HEK293T (cell line): ENCODE measurements at places on chromosomes 2 and 18.

DNA sequence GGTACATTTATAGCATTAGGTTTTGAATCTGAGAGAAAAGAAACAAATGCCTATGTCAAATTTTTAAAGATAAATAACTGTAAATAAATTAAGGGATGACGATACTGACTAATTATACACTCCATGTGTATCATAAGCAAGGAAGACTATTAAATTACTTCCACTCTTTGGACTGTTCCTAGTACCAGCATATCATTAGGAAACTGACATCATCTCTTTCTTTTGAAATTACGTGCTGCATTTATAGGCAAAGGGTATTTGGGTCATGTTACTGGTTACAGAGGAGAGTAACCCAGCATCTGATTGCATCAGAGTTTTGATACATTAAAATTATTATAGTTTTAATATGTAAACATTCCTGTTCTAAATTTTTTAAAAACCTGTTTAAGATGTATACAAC lies 309.7 kb downstream of the XIRP2 start:
- DNase-seq: no peak

DNA sequence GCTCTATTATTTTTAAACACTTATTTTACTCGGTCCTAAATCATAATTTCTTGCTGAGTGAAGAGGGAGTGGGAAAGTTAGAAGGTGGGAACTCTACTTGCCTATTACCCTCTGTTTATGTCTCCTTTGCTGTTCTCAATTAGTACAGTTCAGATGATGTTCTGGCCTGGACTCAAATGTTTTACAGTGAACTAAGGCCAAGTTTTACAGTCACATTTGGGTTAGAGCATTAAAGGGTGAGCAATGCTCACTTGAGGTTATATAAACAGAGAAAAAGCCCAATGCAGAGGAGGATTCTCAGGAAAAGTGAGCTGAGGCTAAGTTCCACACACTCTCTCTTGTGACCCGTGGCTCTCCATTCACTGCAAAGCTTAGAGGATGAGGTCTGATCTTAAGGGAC lies 52.4 kb downstream of the ITSN2 start:
- no peak for DNase-seq

DNA sequence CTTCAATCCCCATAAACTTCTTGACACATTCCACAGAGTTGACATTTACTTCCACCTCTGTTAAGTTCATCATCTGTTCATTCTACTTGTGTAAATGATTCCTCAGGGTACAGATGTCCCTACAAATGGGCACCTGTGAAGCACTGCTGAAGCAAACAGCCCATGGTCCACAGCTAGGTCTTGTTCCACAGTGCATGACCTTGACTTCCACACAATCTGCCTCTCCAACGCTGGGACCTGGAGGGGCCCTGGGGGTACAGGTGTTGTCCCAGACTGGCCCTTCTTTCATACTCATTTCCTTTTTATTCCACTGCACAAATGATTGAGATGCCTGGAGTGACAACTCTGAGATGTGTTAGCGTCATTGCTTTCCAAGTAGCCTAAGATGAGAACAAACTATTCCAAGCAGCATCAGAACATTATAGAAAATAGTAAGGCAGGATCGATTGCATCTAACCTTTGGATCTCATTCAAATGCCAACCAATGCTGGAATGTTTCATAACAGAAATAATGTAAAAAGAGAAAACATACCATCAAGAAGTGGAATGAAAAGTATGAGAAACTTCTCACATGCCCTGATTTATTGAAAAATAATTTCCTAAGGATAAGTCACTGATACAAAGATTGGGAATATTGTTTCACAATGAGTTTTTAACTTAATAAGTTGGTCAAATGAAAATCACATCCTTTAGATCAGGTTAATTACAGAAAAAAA lies 31.2 kb downstream of the PIEZO2 start:
- DNase-seq: no peak

DNA sequence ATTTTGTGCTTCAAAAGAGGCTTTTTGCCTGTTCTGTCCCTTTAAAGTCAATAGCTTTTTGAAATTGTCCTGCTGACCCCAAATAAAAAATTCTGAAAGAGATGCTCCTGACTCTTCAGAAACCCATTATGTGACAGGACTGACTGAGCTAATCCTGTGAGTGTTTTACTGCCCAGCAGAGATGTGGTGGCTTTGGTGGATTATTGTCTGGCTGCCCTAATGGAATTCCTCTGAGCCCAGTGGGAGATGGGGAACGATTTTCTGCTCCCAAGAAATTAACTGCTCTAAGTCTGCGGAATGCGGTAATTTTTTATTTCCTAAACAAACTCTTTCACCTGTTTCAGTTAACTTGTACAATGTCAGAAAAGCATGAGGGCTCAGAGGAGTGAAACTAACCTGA lies 258.2 kb downstream of the IKZF2 start:
- no peak for DNase-seq

DNA sequence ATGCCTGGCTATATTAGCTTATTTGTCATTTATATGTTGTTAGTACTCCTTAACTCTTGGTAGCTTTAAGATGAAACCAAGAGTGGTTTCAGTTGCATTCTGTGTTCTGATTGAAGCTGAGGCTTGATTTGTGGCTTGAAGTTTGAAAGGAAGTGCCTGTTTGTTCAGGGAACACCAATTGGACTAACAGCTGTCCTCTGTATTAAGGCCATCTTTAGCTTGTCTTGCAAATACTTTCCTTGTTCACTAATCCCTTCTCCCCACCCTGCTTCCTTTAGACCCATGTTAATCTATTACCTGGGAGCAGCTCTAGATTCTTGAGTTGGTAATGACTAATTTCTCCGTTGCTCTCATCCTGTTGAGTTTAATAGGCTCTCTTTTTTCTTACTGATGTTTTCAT lies 13.4 kb downstream of the ITGA6 start:
- DNase-seq: no peak

GRCh38 chr2:240453461-240454105 lies 18.1 kb downstream of the GPC1 start:
- no peak for DNase-seq

- DNase-seq: no peak
These were observed 19.0 kb downstream of the ETAA1 start for GRCh38 chr2:67416136-67416535.

DNA sequence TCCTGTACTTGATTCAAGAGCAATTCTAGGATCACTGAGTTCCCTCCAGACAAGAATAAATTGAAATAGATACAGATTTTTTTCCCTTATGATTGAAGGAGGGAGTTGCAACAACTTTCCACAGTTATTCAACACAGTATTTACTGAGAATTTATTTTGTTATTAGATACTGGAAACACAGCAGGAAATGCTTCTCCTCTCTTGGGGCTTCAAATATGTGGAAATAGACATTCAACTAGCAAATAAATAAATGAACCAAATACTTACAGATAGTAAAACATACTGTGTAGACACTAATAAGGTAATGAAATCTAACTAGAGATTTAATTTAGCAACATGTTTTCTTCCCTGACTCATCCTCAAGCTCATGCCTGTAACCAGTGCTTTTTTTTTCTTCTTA lies 169.2 kb downstream of the LNPK start:
- no peak for DNase-seq

- DNase-seq: no peak
These were observed 5.9 kb downstream of the NEUROD1 start for GRCh38 chr2:181674461-181674860.

DNA sequence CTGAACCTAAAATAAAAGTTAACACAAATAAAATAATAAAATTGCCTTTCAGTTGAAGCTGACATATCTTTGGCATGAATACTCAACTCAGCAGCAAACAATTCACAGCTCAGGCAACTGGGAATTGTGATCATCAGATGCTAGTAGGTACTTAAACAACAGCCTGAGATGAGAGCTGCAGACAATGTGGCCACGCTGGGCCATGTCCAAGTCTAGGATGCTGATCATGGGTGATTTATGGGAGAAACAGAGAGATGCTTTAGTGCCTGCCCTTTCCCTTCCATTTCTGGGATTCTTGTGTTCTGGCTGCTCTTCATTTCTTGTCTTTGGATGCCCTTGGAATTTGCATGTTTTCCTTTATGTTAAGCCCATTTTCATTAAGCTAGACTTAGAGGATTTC lies 212.4 kb upstream of the CWC22 start:
- DNase-seq: no peak

- no peak for DNase-seq
These were observed 204.0 kb downstream of the CYRIA start for GRCh38 chr2:16461672-16462071.

DNA sequence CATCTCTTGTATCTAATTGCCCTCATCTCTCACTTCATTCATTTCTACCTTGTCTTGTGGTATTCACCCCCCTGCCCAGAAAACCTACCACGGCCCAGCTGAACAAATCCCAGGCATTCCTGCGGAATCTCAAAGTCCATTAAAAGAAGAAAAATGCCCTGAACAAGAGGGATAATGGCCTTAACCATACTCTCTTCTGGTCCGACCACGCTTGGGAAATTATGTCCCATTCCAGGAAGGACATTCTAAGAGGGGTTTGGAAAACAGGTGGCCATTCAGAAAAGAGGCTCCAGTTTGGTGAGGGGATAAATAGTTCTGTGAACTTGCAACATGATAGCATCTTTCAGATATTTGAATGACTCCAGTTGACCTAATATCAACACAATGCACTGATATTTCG lies 349.9 kb upstream of the ZNF521 start:
- no peak for DNase-seq

DNA sequence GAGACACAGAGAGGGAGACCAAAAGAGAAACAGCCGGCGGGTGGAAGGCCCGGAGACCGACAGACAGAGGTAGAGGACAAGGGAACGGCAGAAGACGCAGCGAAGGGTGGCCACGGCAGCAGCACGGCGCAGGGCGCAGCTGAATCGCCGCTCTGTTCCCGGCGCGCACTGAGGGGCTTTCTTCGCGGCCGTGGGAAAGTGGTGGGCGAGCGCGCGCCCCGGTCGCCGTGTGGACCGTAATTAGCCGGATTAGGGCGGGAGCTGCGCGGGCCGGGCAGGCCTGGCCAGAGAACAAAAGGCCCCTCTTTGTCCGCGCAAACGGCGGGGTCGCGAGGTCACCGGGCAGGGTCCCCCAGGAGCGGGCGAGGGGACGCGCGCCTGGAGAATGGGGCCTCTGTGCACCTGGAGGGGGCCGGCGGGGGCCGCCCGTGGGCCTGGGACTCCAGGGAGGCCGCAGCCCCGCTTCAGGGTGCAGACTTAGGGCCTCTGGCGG lies 158.3 kb downstream of the ZFP36L2 start:
- DNase-seq: no peak

DNA sequence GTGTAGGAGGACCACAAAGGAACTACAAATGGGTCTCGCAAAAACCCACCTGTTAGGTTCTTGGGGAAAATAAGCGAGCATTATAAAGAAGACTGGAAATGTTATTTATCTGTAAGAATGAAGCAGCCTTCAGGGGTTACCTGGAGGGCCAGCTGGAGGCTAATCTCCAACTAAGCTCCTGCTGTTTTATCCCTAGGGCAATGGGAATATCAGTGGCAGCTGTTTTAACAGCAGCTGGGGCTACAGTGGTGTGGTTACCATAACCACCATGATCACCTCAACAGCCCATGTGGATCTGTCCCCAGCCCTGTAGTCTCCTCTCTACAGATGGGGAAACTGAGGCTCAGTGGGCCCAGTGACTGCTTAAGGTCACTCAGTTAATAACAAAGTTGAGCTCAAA lies 108.1 kb downstream of the FTCDNL1 start:
- DNase-seq: no peak

- no peak for DNase-seq
These were observed 81.5 kb upstream of the FN1 start for GRCh38 chr2:215517391-215517790.

DNA sequence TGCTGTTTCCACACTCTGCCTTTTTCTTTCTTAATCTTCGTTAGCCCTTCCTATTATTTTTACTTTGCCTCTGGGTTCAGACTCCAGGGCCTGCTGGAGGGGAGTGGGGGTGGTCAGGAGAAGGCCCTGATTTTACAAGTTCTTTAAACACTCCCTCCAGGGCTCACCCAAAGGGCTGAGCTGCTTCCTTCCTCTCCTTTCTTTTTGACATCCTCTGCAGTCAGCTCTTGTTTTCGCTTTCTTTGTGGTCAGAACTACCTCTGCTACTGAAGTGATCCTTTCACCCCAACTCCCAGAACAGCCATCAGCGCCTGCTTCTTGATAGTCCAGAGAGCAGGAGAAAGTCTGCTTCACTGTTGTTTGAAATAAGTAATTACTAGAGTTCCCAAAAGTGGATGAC lies 925.7 kb downstream of the EPHA4 start:
- no peak for DNase-seq

GRCh38 chr2:239752951-239753350 lies 272.2 kb downstream of the NDUFA10 start:
- no peak for DNase-seq

DNA sequence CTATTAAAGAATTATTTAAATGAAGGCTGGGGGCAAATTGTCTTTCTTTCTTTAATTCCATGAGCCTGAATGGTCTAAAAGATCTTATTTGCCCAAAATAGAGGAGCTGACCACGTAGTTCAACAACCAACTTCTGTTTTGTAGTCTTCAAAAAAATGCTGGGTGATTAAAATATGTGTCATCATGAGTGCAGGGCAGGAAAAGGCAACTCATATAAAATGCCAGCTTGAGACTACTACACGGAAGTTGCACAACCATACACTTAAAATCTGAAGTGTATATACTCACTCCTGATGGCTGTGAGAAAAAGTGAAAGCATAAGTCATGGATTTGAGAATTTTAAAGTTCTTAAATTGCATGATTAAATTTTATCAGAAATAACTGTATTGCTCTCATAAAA lies 210.9 kb downstream of the DYM start:
- no peak for DNase-seq

DNA sequence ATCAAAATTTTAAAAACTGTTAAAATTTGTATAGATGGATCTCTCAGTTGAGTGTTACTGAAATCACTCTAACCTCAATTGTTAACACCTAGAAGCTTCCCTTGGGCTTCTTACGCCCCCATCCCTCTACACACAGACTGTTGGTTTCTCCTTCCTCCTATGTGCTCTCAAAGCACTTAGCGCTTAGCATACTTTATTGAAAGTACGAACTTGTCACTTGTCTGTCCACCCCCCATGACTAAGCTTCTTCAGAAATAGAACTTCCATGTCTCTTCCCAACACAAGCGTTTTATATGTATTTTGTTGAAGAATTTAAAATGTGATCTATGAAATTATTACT lies 441 bp downstream of the MPHOSPH10 start:
- DNase-seq: no peak

- DNase-seq: no peak
These were observed 227.3 kb upstream of the CCDC68 start for GRCh38 chr18:55186588-55186987.

GRCh38 chr18:32445846-32446245 lies 24.8 kb downstream of the GAREM1 start:
- no peak for DNase-seq

DNA sequence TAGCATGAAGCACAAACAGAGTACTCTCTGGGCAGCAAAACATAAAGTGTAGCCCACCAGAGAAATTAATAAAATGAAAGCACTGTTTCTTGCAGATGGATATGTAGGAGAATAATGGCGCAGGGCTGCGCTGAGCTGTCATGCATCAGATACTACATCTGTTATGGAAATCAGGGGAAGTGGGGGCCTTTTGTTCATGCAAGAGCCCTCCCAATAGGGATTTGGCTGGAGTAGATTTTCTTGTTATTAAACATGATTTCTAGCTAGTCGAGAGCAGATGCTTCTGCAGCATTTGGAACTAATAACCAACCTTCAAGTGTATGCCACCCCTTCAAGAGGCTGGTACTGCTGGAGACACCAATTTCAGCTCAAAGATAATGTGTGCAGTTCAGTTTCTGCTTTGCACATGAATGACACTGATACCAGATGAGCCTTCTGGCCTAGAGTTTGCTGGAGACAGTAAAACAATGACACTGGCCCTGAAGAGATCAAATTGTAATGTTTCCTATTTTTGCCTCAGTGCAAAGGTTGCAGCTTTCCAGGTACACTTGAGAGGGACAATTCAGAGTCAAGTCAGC lies 58.0 kb downstream of the RND3 start:
- no peak for DNase-seq

- DNase-seq: no peak
These were observed 150.3 kb upstream of the ST6GAL2 start for GRCh38 chr2:107036293-107036692.
